ENCODE measurements at places on chromosomes 16 and 17.

GRCh38 chr17:17066021-17066420, 23.8 kb downstream of the MPRIP start:
- DNase-seq, result no peak

GRCh38 chr16:75097941-75098901, 18.4 kb downstream of the LDHD start:
- DNase-seq, result no peak

DNA sequence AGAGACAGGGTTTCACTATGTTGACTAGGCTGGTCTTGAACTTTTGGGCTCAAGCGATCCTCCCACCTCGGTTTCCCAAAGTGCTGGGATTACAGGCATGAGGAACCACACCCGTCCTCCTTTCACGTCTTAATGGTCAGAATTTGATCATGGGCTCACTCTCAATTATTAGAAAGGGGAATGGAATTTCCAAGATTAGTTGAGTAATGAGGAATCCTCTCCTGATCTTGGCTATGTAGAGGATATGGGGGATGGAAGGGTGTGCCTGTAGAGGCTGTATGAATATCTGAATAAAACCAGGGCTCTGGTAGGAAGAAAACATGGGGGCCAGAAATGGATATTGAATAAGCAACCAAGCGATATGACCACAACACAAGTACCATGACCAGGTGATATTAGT, 25.9 kb upstream of the SMURF2 start:
- DNase-seq, result no peak

DNA sequence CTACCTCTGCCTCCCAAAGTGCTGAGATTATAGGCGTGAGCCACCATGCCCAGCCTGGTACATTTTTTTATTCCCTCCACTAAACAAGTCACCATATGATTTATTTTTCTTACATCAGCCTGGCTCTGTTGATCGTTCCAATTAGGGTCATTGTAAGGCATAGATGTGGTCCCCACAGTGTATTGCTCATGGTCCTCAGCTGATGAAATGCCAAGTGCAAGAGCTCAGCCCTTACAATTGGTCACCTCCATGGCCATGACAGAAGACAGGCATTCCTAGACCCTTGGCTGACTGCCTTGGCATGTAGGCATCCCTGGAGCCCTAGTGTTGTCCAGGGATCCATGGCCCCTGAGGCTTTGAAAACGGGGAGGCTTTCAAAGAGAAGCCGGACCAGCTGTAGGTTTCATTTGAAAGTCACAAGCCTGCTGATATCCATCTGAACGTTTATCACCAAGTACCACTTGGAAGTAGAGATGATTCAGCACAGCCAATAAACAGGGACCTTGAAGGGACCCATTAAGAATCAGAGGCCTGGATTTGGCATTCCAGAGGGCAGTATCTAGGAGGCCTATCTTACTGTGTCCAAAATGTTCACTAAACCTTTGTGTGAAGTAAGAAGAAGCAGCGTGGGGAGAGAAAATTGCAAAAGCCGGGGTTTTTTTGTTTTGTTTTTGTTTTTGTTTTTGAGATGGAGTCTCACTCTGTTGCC, 20.6 kb upstream of the PRKCA start:
- DNase-seq, result no peak

GRCh38 chr17:74340470-74341023, 14.5 kb downstream of the KIF19 start:
- DNase-seq, result no peak

DNA sequence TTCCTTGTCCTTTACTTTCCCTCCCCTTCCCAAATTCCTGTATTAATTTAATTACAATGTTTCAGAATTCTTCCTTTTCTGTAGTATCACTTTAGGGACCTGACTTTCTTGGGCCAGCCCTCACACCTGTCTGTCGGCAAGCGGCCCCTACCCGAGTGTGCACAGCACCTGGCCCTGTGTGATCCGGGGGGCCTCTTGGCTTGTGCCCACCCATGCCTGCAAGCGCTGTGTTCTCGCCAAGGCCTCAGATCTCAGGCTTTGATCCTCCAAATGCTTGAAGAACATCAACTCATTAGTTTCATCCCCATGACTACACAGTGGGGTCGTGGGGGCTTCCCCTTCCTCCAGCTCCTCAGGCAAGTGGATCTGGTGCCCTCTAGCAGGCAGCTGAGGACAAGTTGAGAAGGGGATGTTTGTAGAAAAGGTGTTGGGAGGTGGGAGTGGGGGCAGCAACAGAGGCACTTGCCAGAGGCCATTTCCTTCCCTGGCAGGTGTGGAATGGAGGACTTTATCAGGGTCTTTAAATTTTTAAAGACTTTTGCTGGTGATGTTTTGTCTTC, 15.7 kb upstream of the CDH3 start:
- no peak for DNase-seq

DNA sequence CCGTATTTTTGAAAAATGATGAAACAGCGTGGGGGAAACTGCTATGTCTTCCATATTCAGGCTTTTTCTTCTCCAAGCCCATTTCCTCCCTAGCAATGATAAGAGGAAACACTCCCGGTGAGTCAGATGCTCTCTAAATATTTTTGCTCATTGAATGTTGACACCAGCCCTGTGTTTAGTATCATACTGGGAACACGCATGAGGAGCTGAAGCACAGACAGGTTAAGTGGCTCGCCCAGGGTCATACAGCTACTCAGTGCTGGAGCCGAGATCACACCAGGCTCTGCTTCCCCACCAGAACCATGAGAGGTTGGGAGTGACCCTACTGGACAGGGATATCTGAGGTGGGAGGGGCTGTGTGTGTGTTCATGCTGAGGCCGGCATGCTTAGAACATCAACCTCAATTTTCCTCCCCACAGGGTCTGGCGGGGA, 37.8 kb upstream of the ADGRG1 start:
- DNase-seq, result no peak

GRCh38 chr16:28846933-28847273, 755 bp upstream of the TUFM start:
- DNase-seq, result no peak

- no peak for DNase-seq
Measured at GRCh38 chr17:81906476-81907218, 4.6 kb downstream of the PCYT2 start.

GRCh38 chr17:59315866-59316265, 15.6 kb upstream of the YPEL2 start:
- no peak for DNase-seq

DNA sequence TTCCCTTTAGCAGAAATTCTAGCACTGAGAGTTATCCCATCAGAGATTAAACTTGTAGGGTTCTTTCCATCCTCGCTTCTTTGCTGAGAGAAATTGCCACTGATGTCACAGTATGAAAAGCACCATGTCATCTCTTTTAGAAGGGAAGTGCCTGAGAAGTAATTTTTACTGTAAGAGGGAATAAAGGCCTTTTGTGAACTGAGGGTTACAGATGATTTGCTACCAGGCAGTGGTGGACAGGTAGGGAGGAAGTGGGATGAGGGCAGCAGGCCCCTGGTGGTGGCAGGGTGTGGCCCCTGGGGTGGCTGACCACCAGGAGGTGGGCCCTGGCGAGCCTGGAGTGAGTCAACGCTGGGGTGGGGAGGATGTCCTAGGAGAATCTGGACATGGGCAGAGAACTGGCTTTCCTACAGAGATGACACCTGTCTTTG, 6.4 kb upstream of the MILR1 start:
- DNase-seq, result no peak

- no peak for DNase-seq
Measured at GRCh38 chr17:39170109-39170508, 4.1 kb upstream of the ARL5C start.

DNA sequence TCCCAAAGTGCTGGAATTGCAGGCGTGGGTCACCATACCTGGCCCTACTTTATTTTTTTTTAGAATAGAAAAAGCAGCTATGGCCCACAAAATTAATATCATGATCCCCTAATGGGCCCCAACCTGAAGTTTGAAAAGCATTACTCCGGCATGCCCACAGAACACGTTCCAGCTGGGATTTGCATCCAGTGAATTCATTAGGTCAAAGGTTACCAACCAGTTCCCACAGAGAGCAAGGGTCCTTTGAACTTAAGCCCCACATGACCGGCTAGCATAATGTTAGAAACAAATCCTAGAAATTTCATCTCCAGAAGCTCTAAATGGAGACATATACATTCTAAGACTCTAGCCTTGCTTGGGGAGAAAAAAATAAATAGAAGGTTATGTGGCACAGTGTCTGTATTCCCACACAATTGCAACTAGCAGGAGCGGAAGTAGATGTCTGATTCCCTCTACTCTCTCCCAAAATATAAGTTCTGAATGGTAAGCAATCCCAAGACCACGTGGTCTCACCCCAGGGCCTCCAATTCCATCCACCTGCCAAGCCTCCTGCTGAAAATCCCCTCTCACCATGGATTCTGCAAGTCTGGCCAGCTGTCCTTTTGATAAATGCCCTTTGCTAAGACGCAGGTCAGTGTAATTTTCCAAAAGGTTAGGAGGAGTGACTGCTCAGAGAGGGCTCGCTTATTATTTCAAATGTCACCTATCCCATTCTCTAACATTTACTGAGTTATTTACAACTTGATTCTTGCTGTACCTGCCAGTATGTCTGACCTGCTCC, 395.8 kb downstream of the NPIPA8 start:
- no peak for DNase-seq

- no peak for DNase-seq
Measured at GRCh38 chr16:10949424-10949970, 5.1 kb downstream of the CLEC16A start.

DNA sequence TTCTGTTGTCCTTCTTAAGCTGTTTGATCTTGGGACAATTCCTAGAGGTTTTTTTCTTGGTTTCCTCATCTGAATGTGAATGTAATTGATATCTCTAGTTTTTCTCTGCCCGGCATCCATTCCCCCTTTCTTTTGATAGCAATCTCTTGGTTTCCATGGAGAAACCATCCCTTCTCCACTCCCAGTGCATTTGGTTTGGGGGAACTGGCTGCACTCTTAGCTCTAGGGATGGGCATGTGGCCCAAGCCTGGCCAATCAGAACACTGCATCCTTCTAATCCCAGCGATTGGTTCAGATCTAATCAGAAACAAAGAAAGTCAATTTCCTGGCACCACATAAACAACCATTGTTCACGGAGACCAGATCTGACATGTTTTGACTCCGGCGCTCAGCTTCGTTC, 45.1 kb downstream of the IRX3 start:
- DNase-seq, result no peak

DNA sequence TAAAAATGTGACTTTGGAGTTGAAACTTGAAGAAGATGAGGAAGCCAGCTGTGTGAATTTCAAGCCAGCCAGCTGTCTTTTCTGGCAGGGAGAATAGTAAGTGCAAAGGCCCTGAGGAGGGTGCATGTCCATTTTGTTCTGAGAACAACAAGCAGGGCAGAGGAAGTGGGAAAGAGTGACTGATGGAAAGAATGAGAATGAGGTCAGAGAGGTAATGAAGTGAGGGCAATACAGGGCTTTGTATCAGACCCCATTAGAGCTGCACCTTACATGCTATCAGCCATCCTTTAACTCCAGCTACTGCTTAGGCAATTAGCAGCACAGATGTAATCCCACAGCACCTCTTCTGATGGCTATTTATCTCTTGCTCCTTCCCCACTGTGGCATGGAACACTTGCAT, 34.2 kb upstream of the ABCA5 start:
- DNase-seq, result no peak

DNA sequence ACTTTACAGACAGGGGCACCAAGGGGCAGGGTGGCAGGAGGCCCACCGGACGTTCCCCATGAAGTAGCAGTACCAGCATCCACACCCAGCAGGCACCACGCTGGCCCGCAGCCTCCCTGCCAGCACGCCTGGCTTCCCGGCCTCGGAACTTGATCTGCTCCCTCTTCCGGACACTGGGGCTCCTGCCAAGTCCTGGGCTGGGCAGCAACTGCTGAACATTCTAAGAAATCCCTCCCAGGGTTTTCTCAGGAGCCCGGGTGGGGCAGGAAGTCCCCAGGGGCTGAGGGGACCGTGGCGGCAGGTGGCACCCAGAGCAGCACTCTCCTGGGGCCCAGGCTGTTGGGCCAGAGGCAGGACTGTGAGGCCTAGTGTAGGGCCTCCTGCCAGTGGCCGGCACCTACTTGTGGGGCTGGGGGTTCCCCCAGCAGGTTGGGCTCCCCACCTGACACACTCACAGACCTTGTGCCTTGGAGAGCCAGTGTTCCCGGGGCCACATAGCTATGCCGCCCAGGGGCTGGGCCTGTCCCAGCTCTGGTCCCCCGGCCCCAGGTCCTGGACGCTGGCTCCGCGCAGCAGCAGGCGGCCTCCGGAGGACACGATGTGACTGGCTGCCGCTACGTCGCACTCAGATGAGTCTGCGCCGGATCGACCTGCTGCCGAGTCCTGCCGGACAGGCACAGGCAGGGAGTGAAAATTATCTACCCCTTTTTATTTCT, 86.2 kb upstream of the CBX4 start:
- peak; percentile 57 for DNase-seq

DNA sequence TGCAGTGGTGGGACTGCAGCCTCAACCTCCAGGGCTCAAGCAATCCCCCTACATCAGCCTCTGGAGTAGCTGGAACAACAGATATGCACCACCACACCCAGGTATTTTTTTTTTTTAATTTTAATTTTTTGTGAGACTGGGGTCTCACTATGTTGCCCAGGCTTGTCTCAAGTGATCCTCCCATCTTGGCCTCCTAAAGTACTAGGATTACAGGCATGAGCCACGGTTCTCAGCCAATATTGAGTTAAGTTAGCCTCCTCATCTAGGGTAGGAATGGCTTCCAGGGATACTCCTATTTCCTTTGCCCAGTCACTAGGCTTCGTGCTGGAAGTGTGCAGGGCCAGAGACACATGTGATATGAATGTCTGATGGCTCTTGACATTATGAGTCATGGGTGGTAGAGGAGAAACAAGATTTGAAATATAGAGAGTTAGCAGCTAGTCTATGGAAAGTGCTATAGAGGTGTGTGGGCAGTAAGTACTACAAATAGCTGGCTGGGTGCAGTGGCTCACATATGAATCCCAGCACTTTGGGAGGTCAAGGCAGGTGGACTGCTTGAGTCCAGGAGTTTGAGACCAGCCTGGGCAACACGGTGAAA, 8.0 kb upstream of the HES7 start:
- no peak for DNase-seq

DNA sequence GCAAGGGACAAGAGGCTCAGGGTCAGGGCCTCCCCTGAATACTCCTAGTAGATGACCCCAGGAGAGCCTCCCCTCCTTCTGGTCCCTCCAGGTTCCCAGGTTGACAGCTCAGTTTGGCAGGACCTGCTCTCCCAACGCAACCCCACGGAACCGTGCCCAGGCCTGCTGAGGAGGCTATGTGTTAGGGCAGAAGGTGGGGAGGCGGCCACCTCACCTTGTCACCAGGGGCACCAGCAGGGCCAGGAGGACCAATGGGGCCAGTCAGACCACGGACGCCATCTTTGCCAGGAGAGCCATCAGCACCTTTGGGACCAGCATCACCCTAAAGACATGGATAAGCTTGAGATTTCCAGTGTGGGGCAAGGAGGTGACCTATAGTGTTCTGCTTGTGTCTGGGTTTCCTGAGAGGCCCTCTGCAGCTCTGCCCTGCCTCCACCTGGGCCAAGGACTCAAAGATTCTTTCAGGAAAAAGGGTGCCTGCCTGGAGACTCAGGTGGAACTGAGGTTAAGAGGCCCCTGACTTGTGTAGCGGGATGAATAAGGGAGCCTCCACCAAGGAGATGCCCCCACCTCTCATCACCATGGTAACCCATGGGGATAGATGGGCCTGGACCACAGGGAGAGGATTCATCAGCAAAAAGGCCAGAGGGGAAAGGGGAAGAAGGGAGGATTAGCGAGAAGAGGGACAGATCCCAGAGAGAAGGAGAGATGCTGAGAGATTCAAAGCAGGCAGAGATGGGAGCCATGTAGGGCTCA, 10.7 kb downstream of the COL1A1 start:
- no peak for DNase-seq
